ENCODE measurements at places on chromosomes 1 and 21.

GRCh38 chr1:78440381-78440793, 50.4 kb upstream of the PTGFR start:
- DNase-seq, result no peak

- DNase-seq, result no peak
These were observed 43.9 kb downstream of the DUSP10 start for GRCh38 chr1:221697923-221698425.

- DNase-seq, result no peak
These were observed 37.1 kb upstream of the TRIM67 start for GRCh38 chr1:231124746-231125145.

- no peak for DNase-seq
These were observed 41.6 kb upstream of the MTR start for GRCh38 chr1:236753516-236753915.

DNA sequence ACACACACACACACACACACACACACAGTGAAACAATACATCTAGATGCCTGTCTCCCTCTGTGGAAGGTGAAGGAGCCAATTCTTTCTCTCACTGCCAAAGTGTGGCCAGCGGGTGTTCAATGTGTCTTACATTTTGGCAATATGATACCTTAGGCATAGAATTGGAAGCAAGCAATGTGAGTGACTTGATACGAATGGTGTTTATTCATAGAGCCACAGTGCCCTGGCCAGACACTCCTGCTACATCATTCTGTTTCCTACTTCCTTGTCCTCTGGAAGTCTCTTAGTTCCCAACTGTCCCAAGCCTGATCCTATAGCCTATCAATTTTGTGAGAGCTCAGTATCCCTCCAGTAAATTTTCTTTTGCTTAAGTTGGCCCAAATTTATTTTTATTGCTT, 170.0 kb upstream of the L1TD1 start:
- no peak for DNase-seq
